Stimulated activated CD8-positive, alpha-beta memory T cell treated with anti-CD3 and anti-CD28 coated beads, Interleukin-2, amount 100 ng/mL, for 48 hours (primary cell): ENCODE measurements at places on chromosomes 3 and 15.
A peak's percentile ranks its signal among the peaks of the same experiment; 100 is the strongest.

- DNase-seq, result no peak
Observed at GRCh38 chr15:66278056-66278455, 15.3 kb upstream of the DIS3L start.

DNA sequence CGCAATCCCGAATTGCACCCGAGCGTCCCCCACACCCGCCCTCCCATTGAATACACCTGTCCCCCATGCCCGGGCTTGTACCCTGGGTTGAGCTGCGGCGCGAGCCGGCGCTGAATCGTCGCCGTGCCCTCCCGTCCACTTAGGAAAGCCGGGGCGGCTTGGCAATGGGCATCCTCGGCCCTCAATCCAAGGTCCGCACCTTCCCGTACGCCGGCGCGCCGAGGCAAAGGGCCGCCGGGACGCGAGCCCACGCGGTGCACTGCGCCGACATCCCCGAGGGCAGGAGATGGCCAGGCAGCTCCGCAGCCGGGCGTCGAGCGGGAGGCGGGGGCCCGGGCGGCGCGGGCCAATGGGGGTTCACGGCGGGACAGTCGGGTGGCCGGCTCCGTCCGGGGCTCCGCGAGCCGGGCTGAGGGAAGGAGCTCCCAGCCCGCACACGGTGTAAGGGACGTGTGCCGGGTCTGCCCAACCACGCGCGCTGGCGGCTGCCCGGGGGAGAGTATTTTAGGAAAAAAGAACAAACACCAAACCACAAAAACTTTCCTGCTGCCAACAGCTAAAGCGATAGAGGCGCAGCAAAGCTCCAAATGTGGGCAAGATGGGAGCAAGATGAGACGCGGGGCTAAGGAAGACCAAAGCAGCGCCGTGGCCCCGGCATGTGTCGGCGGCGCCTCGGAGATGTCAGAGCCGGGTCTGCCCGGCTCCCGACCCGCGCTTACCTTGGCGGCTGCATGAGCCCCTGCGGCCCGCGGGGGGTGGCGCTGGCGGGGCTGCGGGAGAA, 621 bp downstream of the RGMA start:
- no peak for DNase-seq

GRCh38 chr15:44662478-44663409, 718 bp downstream of the SPG11 start:
- DNase-seq, result peak; percentile 69

- DNase-seq, result no peak
Observed at GRCh38 chr15:81410318-81410753, 36.3 kb upstream of the TMC3 start.

DNA sequence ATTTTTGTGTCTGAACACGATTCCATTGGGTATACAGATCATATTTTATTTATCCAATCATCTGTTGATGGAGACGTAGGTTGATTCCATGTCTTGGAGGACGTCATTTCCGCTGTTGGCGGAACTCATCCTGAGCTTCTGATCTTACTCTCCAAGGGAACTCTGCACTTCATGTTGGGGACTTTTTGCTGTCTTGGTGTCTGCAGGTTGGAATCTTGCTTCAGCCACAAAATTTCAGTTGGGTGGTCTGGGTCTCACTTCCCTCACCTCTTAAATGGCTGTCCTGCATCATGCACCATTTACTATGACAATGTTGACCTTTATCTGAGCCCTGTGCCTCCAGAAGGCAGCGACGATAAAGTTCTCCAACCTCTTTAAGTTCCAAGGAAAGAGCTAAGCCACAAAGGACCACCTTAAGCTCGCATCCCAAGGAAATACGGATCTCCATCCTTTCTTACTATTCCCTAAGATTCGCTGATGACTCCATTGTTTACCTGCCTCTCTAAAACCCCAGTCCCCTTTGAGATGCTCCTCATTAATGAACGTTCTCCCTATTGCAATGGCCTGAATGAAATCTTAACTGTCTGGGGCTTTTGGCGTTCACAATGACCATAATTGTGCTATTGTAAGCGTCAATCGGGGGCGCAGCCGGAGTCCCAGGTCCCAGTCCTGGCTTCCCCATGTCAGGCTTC, 23.1 kb upstream of the RNU6-1 start:
- DNase-seq, result no peak

DNA sequence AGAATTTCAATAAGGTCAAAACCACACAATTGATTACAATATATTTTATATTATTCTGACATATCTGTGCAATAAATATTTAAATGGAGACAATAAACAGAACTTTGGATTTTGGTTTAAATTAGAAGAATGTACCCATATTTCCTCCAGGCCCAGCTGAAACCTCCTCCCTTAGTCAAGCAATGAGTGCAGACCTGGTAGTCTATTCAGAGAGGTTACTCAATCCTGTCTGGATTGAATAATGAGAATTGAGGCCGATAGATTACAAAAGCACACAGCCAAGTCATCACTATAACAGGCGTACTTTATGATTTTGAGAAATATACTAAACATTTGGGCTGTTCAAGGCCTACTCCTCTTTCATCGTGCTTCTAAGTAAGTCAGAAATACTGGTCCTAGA, 114.5 kb upstream of the STRIT1 start:
- DNase-seq, result no peak

DNA sequence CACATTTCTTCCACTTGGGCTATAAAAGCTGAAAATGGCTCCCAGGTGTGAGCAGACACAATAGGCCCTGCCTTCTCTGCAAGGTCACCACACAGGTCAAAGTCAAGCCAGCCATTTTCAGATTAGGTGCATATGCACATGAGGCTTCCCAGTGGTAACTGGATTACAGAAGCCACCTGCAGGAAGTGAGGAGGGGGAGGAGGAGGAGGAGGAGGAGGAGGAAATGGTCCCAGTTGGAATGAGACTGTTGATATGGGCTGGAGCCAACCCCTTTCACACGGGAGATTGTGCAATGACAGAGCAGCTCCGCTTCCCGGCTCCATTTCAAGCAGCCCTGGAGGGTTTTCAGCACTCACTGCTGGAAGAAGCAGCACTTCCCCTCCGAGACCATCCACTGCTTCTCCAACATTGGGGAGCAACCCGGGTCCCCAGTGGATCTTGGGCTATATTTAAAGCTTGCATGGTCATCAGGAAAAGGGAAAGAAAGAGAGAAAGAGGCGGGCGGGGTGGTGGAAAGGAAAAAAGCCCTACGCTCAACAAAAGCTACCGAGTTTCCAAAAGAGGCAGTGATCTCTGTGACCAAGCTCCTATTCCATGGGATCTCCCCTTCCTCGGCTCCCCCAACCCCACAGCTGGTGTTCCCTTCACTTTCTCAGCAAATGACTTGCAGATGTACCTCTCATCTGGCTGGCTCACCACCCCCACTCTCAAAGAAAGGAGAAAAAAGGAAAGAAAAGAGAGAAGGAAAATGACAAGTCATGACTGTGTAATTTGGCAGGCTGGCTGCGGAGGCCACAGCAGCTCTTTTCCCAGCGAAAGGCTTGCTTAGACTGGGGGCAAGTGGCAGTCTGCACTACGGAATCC, 58.3 kb downstream of the LRIG1 start:
- no peak for DNase-seq

GRCh38 chr15:83062768-83063180, 4.3 kb downstream of the BTBD1 start:
- DNase-seq, result no peak

GRCh38 chr3:72265256-72266015, 480.5 kb upstream of the PROK2 start:
- DNase-seq, result no peak

- DNase-seq, result no peak
Observed at GRCh38 chr3:106759731-106760130, 617.5 kb upstream of the CCDC54 start.
